ENCODE measurements at places on chromosomes 1 and 21.

- DNase-seq, result no peak
Measured at GRCh38 chr1:93698329-93699048, 16.9 kb upstream of the BCAR3 start.

GRCh38 chr1:81869307-81869706 is 68.6 kb downstream of the ADGRL2 start:
- DNase-seq, result no peak

DNA sequence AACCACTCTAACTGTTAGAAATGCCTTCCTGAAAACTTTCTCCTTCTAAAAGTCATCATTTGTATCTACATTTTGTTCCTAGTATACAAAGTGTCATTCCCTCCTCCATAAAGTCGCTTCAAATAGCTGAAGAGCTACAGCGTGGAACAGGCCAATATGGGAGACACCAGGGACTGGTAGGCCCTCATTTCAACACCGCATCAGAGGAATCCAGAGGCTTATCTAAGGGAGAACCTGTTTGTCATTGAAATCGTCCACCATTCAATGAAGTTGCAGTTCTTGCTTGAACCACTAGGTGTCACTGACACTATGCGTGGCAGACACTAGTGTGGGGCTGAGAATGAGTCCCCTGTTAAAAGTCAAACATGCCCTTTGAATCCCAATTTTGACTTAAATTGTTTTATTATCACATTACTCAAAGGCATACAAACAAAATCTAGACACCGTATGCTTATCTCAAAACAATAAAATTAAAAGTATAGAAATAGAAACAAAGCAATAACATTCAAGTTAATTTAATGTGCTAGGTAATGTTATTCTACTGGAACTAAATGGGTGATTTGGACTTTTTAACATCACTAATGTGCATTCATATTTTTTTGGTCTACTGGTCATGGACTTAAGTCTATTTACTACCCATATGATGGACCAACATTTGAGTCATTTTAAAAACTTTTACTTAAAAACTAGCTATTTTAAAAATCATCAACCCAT is 182.3 kb downstream of the FCRL5 start:
- DNase-seq, result no peak

- DNase-seq, result no peak
Measured at GRCh38 chr1:224343679-224344078, 13.0 kb upstream of the CNIH4 start.

GRCh38 chr1:3821447-3821846 is 25.1 kb upstream of the LRRC47 start:
- DNase-seq, result no peak

- DNase-seq, result no peak
Measured at GRCh38 chr21:43981871-43982210, 30.3 kb upstream of the TRAPPC10 start.

GRCh38 chr1:62358665-62359373 is 39.6 kb upstream of the KANK4 start:
- no peak for DNase-seq

DNA sequence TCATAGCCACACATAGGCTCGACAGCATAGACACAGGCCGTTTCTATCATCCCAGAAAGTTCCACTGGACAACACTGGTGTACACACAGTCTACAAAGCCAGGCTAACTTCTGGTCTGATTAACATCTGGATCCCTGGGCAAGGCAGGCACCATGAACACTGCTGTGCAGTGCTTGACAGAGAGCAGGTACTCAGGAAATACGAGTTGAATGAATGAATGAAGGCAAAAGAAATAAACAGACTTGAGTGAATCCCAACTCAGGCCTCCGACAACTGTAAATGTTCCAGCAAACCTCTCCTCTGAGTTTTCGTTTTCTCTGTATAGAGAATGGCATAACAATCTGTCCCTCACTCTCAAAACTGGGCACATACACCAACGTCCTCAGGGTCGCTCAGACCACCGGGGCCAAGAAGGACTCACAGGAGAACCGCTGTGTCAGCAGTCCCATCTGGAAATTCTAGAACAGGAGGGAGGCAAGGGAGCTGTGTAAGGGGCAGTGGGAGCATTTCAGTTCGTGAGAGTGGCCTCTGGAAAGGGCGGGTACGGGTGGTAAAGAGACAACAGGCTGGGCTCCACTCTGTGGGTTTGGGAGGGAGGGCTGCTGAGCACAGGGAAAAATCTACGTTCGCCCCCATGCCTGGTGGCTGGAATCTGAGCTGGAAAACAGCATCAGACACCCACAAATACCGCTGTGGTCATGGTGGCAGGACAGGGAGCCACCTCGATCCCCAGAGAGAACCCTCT is 15.1 kb upstream of the ECE1 start:
- DNase-seq, result no peak

GRCh38 chr1:67393737-67394136 is 36.5 kb downstream of the SERBP1 start:
- no peak for DNase-seq

DNA sequence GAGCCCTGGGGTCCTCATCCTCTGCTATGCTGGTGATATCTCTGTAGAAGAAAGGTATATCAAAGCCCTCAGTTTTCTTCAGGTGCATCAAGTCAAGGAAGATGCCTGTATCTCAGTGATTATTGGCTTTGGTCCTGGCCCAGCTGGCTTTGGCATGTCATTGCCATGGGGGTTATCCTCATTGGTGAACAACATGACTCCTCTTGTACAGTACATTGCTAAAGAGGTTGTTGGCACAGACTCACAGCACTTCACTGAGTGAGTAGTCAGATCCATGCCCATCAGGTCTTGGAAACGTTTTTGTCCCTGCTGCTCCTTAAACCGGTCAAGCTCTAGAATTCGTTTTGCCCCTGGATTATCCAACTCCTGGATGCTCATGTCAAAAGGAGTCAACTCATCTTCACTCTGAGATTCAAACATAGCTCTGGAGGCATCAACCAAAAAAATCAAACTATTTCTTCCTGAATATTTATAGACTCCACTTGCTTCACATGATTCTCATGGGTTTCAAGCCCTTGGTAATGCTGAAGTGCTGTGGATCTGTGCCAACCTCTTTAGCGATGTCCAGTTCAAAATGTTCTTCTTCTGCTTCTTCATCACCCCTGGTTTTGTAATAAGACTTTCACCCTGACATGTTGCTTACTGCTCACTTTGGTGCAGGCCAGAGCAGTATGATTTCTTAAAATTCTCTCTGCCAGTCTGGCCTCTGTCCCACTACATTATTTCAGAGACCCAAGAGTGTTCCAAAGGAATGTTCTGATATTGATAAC is 43.0 kb upstream of the RAB3GAP2 start:
- DNase-seq, result no peak

- DNase-seq, result no peak
Measured at GRCh38 chr1:98028800-98029199, 108.0 kb upstream of the DPYD start.

DNA sequence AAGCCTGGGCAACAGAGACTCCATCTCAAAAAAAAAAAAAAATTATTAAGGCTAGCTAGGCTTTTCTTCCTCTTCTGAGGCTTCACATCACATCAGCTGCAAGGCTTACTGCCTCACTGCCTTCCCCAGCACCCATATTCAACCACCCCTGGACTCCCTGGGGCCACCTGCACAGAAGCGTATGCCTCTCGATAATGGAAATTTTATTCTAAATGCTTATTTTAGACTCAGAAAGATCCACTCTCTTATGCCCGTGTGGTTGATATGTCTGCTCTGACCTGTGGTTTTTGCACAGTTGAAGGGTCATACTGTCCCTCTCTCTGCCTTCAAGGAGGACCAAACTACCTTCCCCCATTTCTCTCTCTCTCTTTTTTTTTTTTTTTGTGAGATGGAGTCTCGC is 1.5 kb upstream of the FCRLA start:
- DNase-seq, result no peak

DNA sequence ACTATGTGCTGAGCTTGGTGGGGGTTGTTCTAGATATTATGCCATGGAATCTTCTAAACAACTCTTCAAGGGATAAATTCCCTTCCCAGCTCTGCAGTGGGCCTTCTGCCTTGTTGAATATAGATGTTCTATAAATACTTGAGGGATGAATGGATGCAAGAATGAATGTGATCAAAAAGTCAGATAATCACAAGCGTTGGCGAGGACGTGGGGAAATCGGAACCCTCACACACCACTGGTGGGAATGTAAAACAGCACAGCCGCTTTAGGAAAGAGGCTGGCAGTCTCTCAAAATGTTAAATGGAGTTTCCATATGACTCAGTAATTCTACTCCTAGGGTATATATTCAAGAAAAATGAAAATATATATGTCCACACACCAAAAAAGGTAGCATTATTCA is 19.0 kb downstream of the SDC3 start:
- no peak for DNase-seq

GRCh38 chr1:245645894-245646293 is 491.1 kb downstream of the KIF26B start:
- no peak for DNase-seq

GRCh38 chr21:42265231-42265812 is 46.4 kb downstream of the ABCG1 start:
- DNase-seq, result no peak

- no peak for DNase-seq
Measured at GRCh38 chr1:8025671-8026144, 401 bp downstream of the ERRFI1 start.

- no peak for DNase-seq
Measured at GRCh38 chr1:46180082-46180616, 3.9 kb upstream of the P3R3URF start.

- no peak for DNase-seq
Measured at GRCh38 chr1:78601068-78601467, 19.2 kb upstream of the IFI44L start.

DNA sequence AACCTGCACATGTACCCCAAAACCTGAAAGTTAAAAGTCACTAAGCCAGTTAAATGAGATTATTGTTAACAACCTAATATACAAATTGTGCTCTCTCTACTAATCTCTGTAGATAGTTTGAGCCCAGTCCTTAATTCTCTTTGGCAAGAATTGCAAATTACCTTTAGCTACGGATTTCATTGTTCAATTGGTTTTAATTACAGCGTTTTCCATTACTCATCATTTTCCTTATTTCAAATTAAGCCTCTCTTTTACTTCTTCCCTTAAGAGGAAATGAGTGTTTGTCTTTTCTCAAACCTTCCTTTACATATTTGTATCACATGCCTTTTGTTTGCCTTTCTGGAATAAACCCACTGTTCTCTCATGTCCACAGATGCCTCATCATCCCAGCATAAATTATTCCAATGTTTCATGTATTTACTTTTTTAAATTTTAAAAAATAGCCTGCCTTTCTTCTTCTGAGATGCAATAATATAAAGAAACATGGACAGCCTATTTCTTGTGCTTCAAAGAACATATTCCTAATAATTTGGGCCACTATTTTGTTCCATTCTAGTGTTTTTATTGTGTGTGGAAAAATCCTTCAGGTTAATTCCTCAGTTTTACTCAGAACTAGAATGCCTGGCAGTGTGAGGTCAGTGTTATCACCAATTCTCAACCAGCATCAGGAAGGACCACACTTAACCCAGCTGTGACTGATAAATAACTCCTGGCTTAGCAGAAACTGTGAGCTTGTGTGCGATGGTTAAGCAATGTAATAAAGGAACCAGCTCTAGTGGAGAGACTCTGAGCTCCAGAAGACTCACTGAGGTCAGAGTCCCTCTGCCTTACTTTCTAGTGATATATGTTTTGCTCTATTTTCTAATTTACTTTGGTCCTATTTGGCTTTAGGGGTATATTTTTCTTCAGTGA is 600.5 kb downstream of the LTN1 start:
- DNase-seq, result no peak

- no peak for DNase-seq
Measured at GRCh38 chr21:37764691-37765090, 151.6 kb downstream of the KCNJ6 start.
